Germinal center (tissue), 1 donor: ENCODE measurements at places on chromosomes 6 and 20.

DNA sequence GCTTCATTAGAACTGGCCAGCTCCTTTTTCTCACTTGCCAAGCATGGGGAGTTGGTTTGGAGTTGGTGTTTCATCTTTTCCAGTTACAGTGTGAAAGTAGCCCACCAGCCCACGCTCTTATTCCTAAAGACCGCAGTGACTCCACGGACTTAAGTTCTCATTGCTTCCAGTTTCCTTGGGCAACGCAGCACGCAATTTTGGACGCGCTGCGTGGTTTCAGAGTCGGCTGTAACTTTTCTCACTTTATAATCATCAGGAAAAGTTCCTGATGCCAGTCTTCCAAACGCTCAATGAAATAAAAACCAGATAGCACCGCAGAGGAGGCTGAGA lies 381 bp upstream of the PEX7 start:
- peak; percentile 6 for DNase-seq

GRCh38 chr20:22905658-22906057 lies 129.5 kb upstream of the SSTR4 start:
- DNase-seq = no peak

DNA sequence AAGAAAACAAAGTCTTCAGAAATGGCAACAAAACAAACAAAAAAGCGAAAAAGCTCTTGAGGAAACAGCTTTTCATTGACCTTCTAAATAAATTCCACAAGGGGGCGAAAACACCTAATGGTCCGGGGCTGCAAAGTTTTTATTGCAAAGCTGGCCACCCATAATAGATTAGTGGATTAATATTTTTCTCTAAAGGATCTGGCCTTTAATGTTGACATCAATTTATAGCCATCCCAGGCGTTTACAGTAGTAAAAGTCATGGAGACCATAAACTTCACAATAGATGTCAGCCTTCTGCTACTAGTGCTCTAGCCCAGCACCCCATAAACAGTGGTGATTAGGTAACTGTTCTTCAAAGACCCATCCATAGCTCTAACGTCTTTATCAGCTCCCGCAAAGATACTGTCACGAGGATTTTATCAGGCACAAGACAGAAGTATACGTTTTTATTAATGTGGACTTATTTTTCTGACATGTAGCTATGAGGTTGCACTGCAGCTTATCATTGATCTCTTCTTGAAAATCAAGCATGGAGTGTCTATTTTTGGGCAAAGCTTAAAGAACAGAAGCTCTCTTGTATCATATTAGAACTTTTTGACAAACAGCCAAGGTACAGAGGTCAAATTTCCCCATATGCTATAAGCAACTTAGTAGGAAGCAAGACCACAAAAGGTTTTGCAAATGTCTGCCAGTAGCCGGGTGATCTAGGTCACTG lies 4.7 kb downstream of the CITED2 start:
- peak; percentile 35 for DNase-seq

DNA sequence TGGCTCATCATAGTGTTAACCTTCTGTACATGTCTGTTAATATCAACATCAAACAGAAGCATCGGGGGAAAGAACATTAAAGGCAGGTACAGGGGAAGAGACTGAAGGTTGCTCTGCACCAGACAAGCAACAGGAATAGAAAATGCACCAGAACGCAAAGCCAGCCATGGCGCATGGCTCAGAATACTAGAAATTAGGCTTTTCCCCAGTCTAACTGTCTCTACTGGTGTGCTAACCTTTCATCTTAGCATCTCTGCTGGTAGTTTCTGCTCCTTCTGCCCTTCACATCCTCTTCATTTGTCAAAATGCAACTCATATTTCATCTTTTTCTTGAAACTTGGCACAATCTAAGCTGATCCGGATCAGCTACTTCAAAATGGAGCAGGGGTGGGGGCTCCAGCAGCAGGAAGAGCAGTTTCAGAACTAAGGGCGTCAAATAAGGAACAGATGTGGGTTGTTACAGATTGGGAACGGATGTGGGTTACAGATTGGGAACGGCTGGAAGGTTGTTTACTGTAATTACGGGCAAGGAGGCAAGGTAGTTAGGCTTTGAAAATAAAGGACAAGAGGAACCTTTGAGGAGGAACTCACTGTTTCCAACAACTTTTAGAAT lies 13.1 kb upstream of the RNASET2 start:
- DNase-seq = no peak

DNA sequence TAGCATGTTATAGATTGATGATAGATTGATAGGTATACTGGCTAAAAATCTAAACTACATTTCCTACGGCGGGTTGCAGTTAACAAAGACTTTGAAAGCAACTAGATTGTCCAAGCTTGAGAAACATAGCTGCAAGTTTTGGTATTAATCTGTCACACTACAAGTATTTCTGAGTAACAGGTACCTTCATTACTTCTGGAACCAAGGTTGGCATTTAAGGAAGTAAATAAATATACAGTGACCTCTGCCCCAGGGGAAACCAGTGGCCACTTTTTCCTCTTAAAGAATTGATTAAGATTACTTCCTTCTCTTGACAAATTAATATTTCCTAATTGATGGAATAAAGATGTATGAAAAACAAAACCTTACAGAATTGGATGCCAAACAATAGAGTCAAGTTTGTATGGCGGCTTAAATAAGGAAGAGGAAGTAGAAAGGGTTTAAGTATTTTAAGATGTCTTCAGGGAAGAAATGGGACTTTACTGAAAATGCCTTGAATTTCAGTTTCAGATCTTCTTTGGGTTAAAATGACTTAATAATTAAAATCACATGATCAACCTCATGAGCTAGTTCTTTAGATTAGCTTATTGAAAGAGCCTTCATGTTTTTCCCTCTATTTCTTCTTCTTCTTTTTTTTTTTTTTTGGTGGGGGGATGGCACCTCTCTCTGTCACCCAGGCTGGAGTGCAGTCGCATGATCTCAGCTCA lies 132.8 kb downstream of the DOK5 start:
- DNase-seq = no peak

- peak; percentile 51 for DNase-seq
Observed at GRCh38 chr6:18477301-18477941, 90.3 kb downstream of the RNF144B start.

GRCh38 chr6:52352239-52353018 lies 9.5 kb upstream of the PAQR8 start:
- peak; percentile 35 for DNase-seq

DNA sequence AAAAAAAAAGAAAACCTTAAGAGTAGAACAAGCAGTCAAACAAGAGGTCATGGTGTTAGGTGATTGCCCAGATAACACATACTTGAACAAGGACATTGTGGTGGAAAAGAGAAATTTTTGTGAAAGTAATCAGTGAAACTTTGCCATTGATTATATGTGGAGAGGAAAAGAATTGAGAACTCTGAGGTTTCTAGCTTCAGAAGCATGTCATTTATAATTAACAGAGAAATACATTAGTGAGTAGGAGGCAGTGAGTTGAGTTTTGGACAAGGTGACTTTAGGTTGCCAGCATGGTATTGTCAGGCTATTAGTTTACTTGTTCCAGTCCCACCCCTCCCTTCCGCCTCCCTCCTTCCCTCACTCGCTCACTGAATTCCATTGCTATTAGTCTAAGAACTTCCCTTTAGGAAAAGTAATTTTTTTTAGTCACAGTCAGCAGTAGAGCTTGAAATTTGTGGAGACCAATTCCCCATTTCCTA lies 17.2 kb downstream of the TAB2 start:
- DNase-seq = no peak

GRCh38 chr20:23066772-23067171 lies 17.3 kb upstream of the THBD start:
- DNase-seq = no peak

GRCh38 chr6:156955494-156956183 lies 178.5 kb downstream of the ARID1B start:
- no peak for DNase-seq
